Ascending aorta (tissue), 2 donors: ENCODE measurements at places on chromosomes 12 and 14. TPM values are rescaled to one million over a fixed set of nuclear protein-coding genes. Genes with fewer than 3 reads are reported as not detected.

SDR9C7 gene
- not detected for total RNA-seq

PZP gene
- not detected for total RNA-seq

ABCD2 gene
- total RNA-seq: under 0.01 TPM

CAPS2 gene
- 11.0 TPM for total RNA-seq

TAPBPL gene
- 16.8 TPM for total RNA-seq

COX8C gene
- total RNA-seq: not detected

DDN gene
- not detected for total RNA-seq

TRAF3 gene
- 12.2 TPM for total RNA-seq
